ENCODE measurements at places on chromosomes 3 and 15. TPM values are rescaled to one million over a fixed set of nuclear protein-coding genes. Genes with fewer than 3 reads are reported as not detected.

ARPIN gene
- 7.5 TPM for polyA plus RNA-seq

SLC6A20 gene
- not detected for polyA plus RNA-seq

B3GALNT1 gene
- polyA plus RNA-seq, result 2.3 TPM

ISLR gene
- 6.1 TPM for polyA plus RNA-seq

AGTR1 gene
- 20.6 TPM for polyA plus RNA-seq

ALDH1L1 gene
- polyA plus RNA-seq, result 22.0 TPM

CCNB2 gene
- polyA plus RNA-seq, result 0.48 TPM

BSN gene
- 0.27 TPM for polyA plus RNA-seq

CELF6 gene
- 3.2 TPM for polyA plus RNA-seq

PRRT3 gene
- polyA plus RNA-seq, result 2.9 TPM

PDZRN3 gene
- 16.4 TPM for polyA plus RNA-seq

EIF4E3 gene
- polyA plus RNA-seq, result 13.1 TPM

CLRN1 gene
- polyA plus RNA-seq, result 13.7 TPM

CCDC13 gene
- 0.88 TPM for polyA plus RNA-seq

TUSC7 gene
- polyA plus RNA-seq, result not detected

PP2D1 gene
- not detected for polyA plus RNA-seq

BNIP2 gene
- 24.5 TPM for polyA plus RNA-seq
